ENCODE measurements at places on chromosomes 2 and 18.

GRCh38 chr2:105143467-105144151, 97.9 kb upstream of the GPR45 start:
- DNase-seq, result peak; percentile 35

- no peak for DNase-seq
Measured at GRCh38 chr2:224532441-224532840, 52.7 kb downstream of the CUL3 start.

- no peak for DNase-seq
Measured at GRCh38 chr18:66895631-66896030, 291.7 kb upstream of the CDH19 start.

DNA sequence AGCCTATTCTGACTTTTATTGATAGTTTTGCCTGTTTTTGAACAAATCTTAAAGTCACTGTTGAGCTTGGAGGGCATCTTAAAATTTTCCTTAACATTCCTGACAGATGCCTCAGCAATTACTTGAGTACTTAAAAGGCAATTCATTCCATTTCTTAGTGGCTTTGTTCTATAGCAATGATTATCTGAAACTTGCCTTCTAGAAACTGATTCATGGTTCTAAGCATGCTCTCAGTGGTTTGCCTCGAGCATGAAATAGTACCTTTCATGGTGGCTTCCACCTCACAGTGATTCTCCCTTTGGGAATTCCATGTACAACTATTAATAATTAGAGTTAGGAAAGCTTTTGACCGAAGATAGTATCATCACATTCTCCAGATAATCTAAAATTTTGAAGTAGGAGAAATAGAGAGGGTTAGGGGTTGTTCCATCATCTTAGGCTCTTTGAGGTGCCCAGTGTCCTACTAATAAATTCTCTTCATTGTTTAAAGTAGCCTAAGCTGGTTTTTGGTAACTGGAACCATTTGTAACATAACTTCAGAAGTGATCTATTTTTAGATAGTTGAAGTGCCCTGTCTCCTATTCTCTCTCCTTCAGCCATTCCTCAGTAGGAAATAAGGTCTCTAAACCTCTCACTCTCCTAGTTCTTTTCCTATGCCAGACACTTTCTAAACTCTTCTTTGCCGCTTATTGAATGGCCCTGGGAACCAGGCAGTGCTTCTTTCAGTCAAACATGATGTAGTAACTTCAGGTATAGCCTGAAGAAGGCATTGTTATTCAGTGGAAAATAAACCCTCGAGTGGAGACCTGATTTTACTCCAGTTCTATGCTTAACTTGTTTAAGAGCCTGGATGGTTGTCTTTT, 156.1 kb downstream of the HAUS1 start:
- DNase-seq, result no peak

DNA sequence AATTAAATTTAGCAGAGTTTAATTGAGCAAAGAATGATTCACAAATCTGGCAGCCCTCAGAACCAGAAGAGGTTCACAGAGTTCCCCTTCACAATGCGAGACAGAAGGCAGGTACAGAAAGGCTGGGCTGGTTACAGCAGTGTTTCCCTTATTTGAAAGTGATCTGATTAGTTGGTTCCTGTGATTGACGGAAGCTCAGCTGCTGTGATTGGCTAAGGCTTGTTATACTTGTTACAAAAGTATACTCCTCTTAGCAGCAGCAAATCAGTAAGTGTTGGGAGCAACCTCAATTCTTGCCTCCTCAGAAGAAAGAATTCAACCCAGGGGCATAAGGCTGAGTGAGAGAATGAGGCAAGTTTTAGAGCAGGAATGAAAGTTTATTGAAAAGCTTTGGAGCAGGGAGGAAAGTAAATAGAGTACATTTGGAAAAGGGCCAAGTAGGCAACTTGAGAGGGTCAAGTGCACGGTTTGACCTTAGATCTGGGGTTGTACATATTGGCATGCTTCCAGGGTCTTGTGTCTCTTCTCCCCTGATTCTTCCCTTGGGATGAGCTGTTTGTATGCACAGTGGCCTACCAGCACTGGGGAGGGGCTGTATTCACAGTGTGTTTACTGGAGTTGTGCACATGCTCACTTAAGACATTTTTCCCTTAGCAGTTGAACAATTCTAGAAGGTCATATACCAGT, 431.8 kb upstream of the RAB12 start:
- no peak for DNase-seq

- DNase-seq, result no peak
Measured at GRCh38 chr2:179812501-179812900, 48.9 kb downstream of the ZNF385B start.

DNA sequence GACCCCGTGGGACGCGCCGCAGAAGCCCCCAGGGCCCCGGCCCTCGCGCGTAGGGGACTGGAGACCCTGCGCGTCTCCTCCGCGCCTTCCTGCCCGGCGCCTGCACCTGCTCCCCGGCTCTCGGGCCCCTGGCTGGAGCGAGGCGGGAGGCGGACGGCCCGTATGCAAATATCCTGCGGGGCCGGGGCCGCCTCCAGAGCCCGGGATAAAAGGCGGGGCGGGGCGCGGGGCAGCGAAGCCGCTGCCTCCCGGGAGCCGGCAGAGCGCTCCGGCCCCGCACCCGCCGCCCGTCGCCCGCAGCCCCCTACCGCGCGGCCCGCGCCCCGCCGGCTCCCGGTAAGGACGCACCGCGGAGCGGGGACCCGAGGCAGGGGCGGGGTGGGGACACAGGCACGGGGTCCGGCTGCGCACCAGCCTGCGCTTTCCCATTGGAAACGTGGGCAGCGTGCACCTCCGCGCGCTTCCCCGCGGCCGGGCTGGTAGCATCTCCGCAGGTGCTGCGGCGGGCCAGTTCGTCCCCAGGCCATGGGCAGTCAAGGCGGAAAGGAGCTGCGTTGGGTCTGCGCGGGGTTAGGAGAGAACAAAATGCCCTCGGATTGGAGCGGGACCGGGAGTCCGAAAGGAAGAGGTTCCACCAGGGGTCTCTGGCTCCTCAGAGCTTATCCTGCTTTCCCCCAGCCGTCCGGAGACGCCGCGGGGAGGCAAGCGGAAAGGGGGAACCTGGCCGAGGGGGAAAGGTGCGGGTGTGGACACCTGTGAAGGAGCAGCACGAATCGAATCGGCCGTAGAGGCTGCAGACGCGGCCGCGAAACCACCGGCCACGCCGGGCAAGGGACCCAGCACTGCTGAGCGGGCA, at the start of gene ATP6V1C2:
Gene ATP6V1C2 (plus strand): TSS at position 235 of the 856 bp plus-strand sequence. CDS start 1,220 bp downstream, outside the sequence.
- no peak for DNase-seq

- DNase-seq, result no peak
Measured at GRCh38 chr2:24105816-24106215, 17.3 kb downstream of the PFN4 start.

- no peak for DNase-seq
Measured at GRCh38 chr2:8577573-8577972, 104.3 kb upstream of the ID2 start.

DNA sequence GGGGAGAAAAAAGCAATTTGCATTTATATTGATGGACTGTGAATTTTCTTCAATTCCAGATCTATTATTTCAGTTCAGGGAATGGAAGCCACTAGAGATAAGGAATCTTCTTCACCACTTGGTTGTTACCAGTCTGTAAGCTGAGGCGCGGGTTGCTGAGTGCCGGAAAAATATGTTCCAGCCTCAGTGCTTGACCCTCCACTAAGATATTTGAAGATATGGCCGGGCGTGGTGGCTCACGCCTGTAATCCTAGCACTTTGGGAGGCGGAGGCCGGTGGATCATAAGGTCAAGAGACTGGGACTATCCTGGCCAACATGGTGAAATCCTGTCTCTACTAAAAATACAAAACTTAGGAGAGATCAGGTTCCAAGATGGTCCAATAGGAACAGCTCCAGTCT, 9.1 kb upstream of the HMSD start:
- DNase-seq, result no peak

DNA sequence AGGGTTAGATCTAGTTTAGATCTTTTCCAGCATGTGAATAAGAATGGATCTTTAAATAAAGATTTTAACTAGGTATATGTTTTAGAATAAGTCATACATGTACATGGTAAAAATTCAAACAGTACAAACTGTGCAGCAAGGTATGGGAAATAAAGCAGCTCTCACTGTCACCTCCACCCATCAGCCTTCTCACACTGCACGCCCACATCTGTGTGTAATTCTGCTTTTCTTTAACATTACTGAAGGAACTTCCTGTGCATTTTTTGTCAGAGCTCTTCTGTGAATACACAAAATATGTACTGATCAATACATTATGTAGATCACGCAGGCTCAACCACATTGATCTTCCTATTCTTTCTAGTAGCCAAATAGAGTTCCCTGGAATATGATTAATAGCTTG, 3.4 kb downstream of the CASP8 start:
- no peak for DNase-seq

GRCh38 chr2:16226381-16226780, 286.0 kb downstream of the MYCN start:
- no peak for DNase-seq

DNA sequence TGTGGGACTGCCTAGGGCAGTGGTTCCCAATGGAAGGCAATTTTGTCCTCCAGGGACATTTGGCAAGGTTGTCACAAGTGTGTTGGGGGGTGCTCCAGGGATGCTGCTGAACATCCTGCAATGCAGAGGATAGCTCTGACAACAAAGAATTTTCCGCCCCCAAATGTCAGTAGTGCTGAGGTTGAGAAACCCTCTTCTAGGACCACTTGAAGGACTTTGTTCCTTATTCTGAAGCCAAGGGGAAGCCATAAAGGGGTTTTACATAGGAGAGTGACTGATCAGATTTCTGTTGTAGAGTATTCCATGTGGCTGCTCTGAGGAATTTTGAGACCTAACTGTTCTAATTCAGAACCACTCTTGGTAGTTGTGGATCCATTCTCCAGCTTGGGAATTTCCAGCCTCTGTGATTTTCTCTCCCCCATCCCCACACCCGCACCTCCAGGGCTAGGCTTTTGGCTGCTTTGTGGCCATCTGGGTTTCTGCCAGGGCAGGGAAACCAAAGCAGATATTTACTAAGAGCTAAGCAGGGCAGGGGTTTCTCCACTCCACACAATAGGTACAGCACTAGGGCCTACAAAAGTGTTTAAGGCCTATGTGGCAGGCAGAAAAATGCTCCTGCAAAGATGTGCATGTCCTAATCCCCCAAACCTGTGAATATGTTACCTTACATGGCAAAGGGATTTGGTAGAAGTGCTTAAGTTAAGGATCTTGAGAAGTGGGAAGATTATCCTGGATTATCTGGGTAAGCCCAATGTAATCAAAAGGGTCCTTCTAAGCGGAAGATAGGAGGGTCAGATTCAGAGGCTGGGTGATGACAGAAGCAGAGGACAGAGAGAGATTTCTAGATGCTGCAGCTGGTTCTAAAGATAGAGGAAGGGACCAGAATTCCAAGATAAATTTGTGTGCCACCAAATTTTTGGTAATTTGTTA, 135.4 kb downstream of the TMEM17 start:
- DNase-seq, result no peak

DNA sequence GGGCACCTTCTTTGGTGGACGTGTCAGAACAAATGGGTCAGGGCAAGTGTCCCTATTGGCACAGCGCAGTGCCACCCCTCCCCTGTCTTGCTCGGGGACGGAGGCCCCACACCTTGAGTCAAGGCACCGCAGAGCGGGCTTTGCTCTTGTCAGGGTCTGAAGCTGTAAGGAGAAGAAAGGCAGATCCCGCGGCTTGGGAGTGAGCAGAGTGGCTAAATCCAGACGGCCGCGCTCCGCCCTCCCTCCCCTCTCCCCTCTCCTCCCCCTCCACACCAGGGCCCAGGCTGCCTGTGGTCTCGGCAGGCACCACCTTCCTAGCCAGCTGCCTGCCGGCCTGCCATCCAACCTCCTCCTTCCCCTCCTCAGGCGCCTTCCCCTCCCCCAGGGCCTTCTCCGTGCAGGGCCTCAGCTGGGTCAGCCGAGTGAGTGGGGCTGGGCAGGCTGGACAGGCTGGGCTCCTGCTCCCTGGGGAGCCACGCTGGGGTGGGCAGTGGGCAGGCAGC, 25.8 kb downstream of the SPEG start:
- DNase-seq, result no peak

DNA sequence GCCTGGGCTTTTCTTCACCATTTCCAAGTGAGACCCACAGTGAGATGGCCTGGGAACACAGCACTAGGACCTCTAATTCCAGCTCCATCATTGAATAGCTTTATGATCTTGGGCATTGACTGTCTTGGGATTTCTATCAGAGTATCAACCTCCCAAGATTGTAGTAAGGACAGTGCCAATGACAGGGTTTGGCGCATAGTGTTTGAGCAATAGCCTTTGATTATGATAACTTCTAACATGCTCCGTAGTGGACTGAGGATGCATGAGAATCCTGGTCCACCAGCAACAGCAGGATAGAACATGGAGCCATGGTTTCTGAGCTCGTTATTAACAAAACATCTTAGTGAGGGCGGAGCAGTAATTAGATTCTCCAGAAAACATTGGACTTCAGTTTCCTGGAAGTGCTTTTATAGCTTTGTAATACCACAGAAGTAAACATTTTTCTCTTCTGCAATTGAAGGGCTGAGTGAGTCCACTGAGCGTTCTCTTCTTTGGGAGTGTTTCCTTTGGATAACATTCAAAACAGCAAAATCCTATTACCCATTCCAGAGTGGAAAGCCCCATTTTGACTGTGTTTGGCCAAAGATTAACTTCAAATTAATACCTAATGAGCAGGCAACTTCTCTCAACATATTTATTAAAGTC, 63.7 kb downstream of the IL1R2 start:
- no peak for DNase-seq

DNA sequence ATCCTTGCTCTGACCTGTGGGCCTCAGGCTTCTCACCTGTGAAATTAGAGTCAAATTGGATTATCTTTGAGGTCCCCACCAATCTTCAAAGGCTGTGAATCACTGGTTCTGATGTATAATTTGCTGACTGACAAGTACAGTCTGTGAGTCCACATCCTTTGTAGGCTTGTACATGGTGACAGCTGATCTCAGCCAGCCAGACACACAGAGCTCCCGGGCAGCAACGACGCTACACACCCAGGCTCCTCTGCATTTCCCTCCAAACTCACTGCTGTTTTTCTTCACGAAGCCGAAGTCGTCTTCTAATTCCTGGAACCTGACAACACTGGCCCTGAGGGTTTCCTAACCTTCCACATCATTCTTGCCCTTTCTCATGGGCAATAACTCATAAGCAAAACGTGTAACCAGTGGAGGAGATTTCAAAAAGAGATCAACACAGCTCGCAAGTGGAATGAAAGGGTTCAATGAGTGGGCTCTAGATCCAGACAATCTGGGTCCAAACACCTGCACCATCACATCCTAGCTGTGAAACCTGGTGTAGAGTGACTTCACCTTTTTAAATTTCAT, 37.9 kb upstream of the EVA1A start:
- no peak for DNase-seq

DNA sequence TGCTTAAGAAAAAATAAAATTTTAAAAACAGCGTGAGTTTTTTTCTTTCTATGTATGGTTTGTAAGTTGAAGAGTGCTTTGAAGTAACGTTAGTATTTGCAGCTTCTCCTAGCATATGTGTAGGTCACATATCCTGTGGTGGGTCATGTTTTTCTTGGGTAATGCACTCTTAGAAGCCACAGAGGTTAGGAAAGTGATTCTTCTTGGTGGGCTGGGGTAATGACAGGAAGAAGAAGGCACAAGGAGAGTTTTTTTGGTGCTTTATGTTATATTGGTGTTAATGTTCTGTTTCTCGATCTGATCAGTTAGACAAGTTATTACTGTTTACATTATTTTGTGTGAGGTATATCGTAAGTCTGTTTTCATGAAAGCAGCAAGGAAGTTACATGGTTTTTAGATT, 109.0 kb downstream of the ICA1L start:
- DNase-seq, result peak; percentile 17

All from CD4-positive, alpha-beta T cell treated with Interleukin-1 beta for 1 hour (primary cell).